ENCODE measurements at places on chromosomes 5 and 9.

DNA sequence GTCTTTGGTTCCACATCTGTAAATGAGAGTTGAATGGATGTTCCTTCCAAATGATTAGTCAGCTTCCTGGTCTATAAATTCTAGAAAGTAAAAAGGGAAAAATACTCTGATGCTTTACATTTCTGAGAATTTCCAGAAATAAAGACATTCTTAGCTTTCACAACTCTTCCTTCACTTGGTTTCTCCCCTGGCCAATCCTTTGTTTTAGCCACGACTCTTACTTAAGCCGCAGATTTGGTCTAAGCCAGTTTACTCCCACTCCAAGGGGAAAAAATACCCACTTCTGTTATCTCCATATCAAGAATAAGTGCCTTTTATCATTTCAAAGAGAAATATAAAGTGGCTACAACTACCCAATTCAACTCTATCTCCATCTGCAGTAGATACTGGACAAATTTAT, 29.7 kb downstream of the PWWP2A start:
- no peak for DNase-seq

GRCh38 chr5:97752871-97753270, 569.8 kb upstream of the RIOK2 start:
- DNase-seq, result no peak

- peak; percentile 5 for DNase-seq
Observed at GRCh38 chr9:38082446-38083287, 13.6 kb upstream of the SHB start.

- peak; percentile 19 for DNase-seq
Observed at GRCh38 chr5:170483701-170484458, 19.9 kb upstream of the KCNIP1 start.

DNA sequence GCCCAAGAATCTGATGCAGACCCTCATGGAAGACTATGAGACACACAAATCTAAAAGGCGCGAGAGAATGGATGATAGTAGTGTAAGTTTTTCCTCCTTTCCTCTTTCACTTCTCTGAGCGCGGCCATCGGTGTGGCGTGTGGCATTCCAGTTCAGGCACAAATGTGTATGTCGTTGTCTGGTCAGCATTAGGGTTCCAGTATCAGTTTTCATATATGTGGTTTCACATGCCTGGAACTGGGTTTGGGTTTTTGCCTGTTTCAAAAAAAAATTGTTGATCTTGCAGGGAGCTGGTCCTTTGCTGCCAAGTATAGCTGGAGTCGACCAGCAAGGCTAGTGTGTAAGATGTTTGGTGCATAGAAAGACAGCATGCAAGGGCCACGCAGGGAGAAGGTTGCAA, 51.5 kb downstream of the C9orf152 start:
- no peak for DNase-seq

- no peak for DNase-seq
Observed at GRCh38 chr9:126947529-126947928, 32.9 kb downstream of the RALGPS1 start.

All from mucosa of gallbladder (tissue), 1 donor.